ENCODE measurements at places on chromosomes 4 and X.

DNA sequence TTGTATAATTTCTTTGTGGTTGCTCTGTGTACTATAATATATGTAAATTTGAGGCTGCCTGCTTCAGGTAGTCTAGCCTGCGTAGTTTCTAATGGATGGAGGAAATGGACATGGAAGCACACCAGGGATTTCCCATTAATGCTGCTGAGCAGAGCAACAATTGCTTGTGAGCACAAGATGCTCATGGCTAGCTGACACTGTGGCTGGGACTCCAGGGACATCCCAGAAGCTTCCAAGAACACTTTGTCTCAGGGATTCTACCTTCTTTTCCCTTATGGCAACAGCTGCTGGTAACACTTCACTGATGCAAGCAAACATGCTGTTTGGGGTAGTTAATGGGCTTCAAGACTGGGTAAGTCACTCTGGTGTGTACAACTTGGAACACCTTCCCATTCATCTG lies 66.1 kb downstream of the TENT5D start:
- DNase-seq: no peak

DNA sequence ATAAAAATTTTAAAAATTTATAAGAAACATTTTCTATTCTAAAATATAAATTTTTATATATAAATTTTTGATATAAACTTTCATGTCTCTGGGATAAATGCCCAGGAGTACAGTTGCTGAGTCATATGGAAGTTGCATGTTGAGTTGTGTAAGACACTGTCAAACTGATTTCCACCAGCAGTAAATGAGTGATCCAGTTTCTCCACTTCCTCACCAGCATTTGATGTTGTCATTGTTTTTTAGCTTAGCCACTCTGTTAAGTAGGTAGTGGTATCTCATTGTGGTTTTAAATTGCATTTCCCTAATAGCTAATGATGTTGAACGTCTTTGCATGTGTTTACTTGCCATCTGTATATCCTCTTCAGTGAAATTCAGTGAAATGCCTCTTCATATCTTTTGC lies 66.5 kb downstream of the MAMLD1 start:
- no peak for DNase-seq

- no peak for DNase-seq
Observed at GRCh38 chr4:164892018-164892417, 15.0 kb downstream of the APELA start.

DNA sequence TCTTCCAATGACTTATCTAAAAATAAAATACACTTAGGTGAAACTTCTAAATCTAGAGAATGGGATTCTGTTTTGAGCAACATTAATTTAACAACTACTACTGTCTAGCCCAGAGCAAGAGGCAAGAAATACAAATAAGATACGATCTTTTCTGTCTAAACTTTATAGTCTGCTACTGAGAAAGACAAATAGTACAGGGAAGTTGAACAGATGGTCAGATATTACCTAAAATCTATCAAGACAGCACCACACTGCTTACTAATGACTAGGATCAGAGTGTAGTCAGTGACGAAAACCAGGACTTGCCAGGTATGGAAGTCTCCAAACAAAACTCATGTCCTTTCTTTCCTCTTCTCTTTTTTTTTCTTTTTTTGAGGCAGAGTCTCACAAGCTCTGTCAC lies 7.1 kb downstream of the FAM13A start:
- no peak for DNase-seq

DNA sequence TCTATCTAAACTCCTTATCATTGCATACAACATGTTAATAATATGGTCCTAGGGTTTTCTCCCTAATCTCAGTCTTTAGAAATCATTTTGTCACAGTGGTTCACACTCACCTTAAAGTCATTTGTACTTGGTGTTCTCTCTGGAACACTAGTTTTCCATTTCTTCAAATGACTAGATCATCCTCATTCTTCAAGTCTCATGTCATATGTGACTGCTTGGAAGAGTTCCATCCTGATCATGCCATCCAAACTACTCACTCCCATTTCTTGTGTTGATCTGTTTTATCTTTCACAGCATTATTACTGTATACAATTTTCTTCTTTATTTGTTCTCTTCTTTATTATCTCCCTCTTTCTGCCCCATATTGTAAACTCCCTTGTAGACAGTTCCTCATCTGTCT lies 66.5 kb downstream of the HTR2C start:
- DNase-seq: no peak

Measured in amniotic stem cell (primary cell).